T-helper 1 cell (primary cell): ENCODE measurements at places on chromosomes 6 and 20.

DNA sequence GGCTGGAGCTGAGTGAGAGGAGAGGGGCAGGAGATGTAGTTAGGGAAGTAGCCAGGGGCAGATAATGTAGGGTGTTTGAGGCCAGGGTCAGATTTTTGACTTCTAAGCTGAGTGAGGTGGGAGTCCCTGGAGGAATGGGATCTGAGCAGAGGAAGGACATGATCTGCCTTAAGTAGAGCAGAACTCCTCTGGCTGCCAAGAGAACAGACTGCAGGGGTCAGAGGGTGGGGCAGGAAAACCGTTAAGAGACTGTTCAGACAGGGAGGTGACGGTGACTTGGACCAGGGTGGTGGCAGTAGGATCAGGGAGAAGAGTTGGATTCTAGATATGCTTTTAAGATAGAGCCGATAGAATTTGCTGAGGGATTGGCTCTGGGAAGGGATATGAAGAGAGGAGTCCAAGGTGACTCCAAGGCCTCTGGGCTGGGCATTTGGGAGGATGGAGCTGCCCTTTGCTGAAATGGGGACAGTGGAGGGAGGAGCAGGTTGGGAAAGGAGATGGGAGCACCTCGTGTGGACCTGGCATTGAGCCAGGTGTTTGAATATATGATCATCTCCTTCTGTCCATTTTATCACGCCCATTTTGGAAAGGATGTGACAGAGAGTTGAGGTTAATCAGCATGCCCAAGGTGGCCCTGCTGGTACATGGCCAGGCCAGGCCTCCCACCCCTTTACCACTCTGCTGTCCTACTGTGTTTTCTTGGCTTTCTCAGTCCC, 18.8 kb downstream of the EYA2 start:
- no peak for DNase-seq

- peak; percentile 41 for DNase-seq
These were observed 42.9 kb downstream of the TMEM244 start for GRCh38 chr6:129818251-129818650.

- no peak for DNase-seq
These were observed 919.0 kb downstream of the KIF16B start for GRCh38 chr20:15654208-15654649.

GRCh38 chr6:83169511-83169910, 23.6 kb downstream of the PGM3 start:
- no peak for DNase-seq

DNA sequence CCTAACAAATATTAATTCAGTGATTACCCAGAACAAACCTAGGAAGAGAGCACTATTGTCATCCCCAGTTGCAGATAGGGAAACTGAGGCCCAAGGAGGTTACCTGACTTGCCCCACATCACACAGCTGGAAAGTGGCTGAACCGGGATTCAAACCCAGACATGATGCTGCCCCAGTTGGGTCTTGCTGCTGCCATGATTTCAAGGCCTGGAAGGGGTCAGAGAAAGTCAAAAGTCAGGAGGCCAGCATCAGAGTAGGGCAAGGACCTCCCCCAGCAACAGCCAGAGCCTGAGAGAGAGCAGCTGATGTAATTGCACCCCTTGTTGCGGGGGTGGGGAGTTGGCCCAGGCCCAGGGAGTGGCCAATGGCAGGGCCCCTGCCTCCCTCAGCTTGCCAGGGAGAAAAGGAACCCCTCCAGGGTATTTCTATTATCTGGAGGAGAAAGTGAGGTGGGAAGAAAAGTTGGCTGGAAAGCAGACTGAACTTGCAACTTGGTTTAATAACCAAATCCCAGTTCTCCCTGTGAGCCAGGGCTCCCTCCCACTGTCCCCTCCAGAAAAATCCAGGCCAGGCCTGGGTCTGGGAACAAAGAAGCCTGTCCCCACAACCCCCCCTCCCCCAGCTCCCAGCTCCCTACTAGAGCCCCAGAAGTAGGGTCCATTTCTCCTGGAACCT, 83.6 kb downstream of the MRPL14 start:
- DNase-seq = no peak

DNA sequence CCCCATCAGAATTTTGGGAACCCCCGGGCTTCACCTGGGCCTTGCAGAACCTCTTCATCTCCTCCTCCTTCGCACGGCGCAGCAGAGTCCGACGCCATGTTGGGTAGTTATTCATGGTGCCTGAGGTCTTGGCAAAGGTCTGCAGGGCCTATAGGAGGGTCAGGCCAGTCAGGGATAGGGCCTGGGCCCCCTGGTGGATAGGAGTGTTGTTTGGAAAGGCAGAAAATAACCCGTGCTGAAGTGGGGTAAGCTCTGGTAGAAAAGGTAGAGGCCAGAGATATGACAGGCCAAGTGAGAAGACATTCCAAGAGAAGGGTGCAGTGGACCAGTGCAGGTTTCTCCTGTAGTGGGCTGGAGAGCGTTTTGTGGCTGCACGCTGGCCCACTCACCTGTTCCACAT, 4.9 kb downstream of the SMPD2 start:
- no peak for DNase-seq
